ENCODE measurements at places on chromosomes 4 and X.

DNA sequence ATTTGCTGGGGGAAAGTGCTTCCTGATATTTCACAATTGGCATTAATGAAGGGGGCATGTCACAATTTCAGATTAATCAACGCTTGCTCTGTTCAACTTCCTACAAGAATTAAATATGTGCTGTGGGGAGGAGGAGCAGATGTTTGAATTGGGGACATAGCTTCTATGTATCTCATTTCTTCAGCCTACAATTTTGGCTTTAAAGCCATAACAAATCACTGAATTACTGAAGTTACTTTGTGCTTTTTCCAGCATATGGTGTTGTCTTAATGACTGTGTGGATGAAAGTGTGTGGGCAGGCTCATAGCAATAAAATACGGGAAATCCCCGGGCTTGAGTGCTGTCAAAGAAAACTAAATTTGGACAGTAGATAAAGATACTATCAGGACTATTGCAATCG, 813 bp downstream of the TLR7 start:
- DNase-seq = no peak

GRCh38 chrX:129540722-129541184, 694 bp downstream of the OCRL start:
- peak; percentile 66 for DNase-seq

DNA sequence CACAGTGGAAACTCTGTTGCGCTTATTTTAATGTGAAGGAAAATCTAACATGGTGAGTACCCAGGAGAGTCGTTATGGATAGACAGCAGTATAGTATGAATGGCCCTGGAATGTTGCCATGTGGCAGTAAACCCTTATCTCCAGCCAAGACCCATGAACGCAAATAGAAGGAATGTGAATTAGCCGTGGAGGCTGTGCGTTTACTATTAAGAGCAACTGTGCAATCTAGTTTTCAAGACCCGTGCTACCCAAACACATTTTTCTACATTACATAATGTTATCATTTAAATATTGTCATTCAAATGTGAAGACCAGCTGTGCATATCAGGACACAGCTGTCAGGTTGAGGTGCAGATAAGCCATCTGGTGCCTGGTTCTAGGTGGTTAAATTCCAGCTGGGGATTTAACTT, 13.3 kb upstream of the AGA start:
- no peak for DNase-seq

- DNase-seq = no peak
Measured at GRCh38 chr4:81256059-81256970, 41.3 kb upstream of the PRKG2 start.

DNA sequence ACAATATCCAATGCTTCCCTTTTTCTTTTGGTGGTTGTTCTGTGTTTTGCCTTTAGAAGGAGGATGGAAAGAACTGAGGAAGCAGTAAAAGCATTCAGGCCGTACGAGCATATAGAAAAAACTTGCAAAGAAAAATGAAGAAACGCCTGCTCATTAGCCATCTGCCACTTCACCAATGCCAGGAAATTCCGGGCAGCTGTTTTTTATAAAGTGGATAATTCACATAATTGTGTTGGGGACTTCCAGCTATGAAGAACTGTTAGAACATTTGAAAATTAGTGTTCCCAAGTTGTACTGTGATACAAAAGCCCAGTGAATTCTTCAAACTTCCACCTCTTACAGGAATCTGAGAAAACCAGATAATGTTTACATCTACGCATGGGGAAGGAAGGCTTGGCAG, 11.7 kb downstream of the RELL1 start:
- no peak for DNase-seq

- DNase-seq = peak; percentile 62
Measured at GRCh38 chr4:163332526-163333406, at the start of gene NPY1R. TSS of gene NPY1R (minus strand) at chr4:163332596. CDS start at chr4:163326554, 6,042 bp downstream.

DNA sequence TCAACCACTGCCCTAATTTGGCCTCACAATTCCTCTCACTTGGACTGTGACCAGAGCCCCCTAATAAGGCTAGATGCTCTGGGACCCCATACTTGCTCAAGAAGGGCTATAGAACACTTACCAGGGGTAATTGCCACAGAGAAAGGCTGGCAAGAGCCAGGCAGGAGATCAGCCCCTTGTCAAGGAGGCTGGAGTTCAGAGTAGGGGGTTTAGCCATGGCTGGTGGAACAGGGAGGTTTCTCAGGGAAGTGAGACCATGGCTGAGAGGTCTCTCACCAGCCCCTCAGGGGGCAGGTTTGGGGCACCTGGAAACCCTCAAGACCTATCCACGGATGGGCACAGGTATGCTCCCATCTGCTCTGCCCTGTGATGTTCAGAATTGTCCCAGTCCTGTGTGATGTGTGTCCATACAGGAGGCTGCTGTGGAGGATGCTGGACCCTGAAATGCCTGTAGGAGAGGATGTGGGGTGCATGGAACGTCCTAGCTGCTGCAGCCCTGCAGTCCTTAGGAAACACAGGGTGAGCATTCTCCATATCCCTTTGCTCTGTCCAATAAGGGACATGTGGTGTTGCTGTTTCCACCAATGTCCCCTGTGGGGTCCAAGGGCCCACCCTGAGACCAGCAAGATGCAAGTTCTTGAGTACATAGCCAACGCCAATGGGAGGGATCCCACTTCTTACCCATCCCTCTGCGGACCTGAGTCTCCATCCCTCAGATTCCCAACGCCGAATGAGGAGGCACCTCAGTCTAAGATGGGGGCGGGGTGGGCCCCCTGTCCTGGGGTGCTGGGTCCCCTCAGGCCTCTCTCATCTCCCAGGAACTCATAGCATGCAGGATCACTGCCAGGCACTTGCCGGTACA, 16.4 kb upstream of the HSFX1 start:
- DNase-seq = no peak

DNA sequence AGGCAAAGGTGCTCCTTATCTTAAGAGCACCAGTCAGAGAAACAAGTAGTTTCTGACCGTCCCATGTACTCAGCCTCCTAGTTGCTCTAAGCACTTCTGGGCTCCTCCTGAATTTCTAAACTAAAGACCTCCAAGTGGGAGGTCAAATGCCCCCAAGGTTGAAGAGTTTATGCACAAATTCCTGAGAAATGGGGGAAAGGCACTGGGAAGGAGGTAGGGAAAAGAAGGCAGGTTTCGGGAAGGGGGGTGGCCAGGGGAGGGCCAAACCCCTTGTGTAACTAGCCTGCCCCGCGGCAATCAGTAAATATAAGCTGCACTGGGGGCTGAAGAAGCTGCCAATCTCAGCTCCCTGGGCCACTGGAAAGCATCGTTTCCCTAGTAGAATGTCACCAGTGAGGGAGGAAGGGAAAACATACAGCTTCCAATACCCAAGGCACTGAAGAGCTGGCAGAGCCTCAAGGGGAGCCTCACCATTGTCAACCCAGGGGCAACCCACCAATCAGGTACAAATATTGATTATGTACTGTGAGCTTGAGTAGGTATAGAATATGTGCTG, 3.4 kb downstream of the FOXO4 start:
- no peak for DNase-seq
